Calu3 (cell line): ENCODE measurements at places on chromosomes 7 and 10. TPM values are rescaled to one million over a fixed set of nuclear protein-coding genes. Genes with fewer than 3 reads are reported as not detected.

The AKR1B15 gene
- total RNA-seq, result 0.73 and 1.7 TPM in 2 replicates

The SSC4D gene
- total RNA-seq, result 0.51 TPM in 1 of 2 replicates, not detected in the other

The CAV1 gene
- 13.3 and 15.9 TPM in 2 replicates for total RNA-seq

DNA sequence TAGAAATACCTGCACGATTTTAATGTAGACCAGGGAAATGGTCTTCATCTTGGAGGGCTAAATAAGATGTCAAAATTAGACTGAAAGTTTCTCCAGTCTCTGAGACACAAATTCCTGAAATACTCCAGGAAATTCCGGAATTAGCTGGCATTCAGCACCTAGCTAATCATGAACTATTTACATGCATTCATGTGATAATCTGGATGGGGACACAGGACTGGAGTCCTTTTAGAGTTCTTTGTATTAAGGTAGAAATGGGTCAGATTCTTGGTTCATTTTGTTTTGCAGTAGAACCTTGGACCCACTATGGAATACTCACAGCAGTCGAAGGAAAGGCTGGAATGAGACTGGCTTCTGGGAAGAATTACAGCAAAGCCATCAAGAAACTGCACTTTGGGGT lies 65.3 kb upstream of the MDFIC start:
- DNase-seq, result no peak

DNA sequence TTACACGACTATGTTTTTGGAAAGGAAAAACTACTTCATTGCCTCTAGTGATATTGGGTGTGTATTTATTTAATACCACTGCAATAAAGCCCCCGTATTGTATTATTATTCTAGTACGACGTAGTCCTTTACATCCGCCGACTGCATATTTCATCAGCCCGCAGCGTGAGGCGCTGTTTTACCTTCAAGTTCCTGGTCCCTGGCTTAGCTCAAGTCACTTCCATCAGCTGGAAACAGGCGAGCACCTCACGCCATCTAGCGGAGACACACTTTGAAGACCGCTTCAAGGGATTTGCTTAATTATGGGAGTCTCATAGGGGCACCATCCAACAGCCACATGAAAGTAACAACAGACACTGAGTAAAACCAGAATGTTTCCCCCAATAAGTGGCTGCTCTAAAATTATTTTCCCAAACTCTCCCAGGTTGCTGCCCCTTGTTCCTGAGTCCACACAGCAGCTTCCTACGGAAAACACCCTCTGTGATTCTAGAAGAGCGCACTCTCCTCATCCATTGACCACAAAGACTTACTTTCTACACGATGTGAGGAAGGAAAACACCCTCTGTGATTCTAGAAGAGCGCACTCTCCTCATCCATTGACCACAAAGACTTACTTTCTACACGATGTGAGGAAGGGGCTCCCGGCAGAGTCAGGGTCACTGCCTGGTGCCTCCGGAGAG lies 15.7 kb upstream of the ITIH2 start:
- peak; percentile 85 for DNase-seq
